ENCODE measurements at places on chromosomes 11 and 22.

GRCh38 chr22:42772647-42773046 is 52.0 kb upstream of the A4GALT start:
- DNase-seq = no peak

DNA sequence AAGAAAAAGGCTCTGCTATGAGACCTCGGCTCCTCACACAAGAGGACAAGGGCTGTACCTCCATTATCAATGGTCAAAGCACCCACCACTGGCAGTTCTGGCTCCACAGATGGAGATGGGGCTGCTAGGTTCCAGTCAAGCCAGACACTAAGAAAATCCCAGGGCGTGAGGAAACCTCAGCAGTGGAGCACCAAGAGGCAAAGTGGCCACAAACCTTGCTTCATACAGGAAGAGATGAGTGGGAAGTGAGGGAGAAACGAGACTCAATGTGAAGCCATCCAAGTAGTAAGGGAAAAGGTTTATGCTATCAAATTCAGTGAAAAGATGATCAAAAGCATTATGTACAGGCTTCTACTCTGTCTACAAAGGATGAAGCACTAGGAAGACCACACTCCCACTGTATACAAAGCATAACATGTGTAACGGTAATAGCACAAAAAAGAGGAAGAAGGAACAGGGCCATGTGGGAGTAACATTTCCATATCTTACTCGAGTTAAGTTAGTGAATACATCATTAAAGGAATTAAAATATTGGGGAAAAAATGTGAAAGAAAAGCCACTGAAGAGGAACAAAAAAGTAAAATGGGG is 27.0 kb downstream of the POLDIP3 start:
- DNase-seq = no peak

GRCh38 chr11:64959498-64959897 is 12.4 kb downstream of the MAJIN start:
- no peak for DNase-seq

DNA sequence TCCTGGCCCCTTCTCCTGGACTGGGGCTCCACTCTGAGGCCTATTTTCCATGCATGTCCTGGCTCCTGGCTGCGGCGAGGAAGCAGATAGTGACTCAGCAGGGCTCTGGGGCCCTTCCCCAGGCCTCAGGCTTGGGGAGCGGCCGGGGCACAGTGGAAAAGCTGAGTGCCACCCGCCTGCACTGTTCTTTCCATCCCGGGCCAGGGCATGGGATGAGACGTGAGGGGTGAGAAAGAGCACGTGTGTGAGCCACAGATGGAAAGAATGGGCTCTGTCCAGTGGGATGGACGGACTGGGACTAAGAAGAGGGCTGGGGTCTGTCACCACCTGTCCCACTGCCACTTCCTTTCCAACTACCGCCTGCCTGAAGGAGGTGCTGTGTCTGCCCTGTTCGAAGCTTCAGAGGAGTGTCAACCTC is 12.8 kb downstream of the SLC37A2 start:
- no peak for DNase-seq

- DNase-seq = no peak
Observed at GRCh38 chr11:92675810-92676209, 293.6 kb upstream of the MTNR1B start.

DNA sequence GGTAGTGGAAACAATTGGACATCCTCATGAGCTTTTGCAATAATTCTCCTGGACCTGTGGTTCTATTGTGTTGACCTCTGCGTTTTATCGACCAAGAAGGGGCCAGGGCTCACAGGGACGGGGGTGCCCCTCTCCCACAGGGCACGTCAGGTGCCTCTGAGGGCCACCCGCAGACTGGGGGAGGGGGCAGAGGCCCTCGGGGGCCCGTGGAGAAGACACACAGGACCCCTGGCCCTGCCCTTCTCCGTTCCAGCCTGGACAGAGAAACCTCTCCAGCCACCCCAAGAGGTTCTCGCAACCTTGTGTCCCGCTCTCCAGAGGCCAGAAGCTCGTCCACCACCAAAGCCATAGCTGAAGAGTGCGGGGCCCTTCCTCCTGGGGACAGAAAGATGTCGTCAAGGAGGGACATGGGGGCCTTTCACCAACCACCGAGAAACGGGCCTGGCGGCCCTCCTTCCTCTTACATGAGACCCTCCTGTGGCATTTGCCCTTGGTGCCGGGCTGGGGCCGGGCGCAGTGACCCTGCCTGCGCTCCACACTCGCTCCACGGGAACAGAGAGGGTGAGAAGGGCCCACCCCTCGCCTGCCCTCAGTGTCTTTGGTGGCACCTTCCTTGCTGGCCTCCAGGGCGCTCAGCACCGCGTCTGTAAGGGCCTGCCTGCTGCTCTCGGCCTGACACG is 57.3 kb downstream of the GRAMD4 start:
- DNase-seq = no peak

GRCh38 chr11:63884196-63884932 is 32.6 kb downstream of the RCOR2 start:
- no peak for DNase-seq

DNA sequence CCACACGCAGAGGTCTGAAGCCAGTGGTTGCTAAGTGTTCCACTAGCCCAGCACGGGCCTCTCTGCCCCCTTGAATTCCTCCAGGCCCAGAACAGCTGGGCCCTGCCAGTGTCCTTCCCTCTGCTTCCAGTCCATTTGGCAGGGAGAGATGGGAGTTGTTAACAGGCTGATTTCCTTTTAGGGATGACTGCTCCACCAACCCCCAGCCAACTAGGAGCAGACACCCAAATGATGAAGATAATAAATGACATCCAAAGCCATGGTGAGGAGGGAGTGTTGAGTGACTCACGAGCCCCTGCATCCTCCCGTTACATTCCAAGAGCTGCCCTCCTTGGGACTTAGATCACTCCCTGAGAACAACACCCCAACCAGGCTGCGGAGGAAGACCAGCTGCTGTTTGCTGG is 20.6 kb downstream of the PARVA start:
- no peak for DNase-seq
